Suppressor macrophage (primary cell): ENCODE measurements at places on chromosomes 3 and 15.

DNA sequence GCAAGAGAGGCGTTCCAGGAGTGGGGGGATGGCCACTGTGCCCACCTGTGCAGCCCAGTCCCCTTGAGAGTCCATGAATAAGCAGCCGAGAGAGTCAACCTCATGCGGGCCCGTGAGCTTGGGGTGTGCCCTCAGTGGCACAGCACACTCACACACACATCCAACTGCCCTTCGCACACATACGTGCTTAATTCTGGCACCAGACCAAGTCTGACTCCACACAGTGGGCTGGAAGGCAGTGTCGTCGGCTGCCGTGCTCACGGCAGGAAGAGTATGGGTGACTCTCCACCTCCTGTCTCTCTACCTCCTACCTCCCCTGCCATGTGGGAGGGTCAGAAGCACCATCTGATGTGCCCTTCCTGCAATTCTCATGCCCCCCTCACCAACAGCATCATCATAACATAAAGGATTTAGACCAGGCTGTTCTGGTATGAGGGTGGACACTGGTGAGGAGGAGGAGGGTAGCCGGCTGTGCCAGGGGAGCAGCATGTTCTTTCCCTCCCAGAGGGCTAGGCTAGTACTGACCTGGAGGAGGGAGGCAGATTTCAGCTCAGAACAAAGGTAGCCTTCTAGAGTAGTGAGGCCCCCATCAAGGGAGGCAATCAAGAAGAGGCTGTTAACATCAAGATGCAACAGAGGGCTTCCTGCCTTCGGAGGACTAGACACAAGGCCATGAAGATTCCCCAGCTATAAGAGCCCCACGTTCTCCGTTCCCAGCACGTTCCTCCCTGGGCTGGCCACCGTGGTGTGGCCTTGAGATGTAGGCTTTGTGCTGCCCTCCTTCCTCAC, 5.3 kb upstream of the STRA6 start:
- no peak for DNase-seq

DNA sequence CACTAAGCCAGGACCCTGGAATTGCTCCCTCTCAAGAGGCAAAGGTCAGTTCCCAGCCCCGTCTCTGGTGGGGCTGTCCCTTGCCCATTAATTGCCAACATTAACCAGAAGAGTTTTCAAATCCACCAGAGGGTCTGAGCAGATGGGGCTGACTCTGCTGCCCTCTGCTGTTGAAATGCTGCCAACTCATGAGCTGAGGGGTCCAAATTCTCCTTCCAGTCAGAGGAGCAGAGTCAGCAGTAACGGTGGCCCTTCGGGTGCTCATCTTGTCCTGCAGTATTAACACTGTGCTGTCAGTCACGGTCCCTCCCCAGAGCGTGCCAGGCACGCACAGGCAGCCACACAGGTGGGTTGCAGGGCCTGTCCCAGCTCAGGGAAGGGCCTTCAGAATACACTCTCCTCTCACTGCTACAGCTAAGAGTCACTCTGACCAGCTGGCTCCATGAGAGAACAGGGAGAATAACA, 10.7 kb upstream of the SPTBN5 start:
- peak; percentile 54 for DNase-seq

DNA sequence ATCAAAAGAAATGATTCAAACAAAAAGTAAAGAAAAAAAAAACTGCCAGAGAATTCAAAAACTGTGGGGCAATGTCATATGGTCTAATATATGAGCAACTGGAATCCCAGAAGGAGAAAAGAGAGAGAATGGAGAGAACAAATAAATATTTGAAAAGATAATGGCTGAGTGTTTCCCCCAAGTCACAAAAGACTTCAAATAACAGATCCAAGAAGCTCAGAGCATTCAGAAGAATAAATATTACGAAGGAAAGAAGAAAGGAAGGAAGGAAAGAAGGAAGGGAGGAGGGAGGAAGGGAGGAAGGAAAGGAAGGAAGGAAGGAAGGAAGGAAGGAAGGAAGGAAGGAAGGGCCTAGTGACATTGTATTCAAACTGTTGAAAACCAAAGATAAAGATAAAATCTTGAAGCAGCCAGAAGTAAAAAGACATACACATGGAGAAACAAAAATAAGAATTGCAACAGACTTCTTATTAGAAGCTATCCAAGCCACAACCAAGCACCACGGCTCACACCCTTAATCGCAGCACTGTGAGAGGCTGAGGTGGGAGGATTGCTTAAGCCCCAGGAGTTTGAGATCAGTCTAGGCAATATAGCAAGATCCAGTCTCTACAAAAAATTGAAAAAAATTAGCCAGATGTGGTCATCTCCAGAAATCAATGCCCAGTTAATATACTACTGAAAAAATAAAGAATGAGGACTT, 118.9 kb upstream of the IGSF10 start:
- peak; percentile 10 for DNase-seq

- DNase-seq, result no peak
Measured at GRCh38 chr3:103629391-103629790, 1194.6 kb downstream of the ZPLD1 start.

DNA sequence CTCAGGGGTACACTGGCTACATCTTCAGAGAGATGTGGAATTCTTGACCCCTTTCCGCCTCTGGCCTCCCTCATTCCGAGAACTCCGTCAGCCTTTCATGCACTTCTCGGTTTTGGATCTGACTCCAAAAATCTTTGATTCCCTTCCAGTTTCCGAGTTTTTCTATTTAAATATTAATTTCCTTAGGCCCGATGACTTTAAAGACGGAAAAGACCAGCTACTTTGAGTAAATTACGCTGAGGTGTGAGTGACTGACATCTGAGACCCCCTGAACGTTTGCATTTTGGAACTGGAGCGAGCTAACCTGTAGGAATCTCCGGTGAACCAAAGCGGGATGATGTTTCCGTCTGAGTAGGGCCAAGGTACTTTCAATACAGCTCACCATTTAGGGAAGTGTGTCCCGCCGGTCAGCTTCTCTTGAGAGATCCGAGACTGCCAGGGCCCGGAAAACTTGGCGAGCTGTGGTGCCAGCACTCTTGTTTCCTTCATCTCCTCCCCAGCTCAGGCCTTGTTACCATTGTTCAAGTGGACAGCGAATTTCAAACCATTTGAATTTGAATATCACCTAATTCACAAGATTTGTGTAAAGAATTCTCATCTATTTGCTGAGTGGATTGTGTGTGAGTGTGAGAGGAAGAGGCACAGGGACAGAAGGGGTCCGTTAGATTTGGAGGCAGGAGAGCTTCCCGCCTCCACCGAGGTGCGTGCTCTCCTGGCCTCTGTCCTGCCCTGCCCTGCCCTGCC, 5.4 kb downstream of the SOX14 start:
- no peak for DNase-seq

GRCh38 chr3:141426404-141427034, 58.2 kb downstream of the ZBTB38 start:
- peak; percentile 90 for DNase-seq

DNA sequence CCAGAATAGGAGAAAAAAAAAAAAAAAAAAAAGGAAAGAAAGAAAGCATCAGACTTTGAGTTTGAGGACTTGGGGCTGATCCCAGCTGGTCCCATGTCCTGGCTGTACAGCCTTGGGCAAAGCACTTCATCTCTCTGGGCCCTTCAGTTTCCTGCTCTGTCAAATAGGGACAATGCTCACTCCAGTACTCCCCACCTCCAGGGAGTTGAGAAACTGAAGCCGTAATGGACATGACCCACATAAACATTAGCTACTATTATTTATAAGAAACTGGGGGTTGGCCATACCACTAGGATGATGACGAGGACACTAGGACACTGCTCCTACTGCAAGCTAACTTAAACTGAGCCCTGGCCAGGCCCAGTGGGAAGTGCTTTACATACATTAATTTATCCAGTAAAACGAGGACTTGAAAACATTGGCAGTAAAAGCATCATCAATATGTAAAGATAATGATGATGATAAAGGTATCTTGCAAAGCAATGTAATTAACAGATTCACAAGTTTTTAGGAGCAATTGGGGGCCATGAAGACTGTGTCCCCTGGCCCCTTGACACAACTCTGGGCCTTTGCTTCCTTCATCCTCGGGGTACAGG, 22.9 kb upstream of the SMAD6 start:
- no peak for DNase-seq

- DNase-seq, result peak; percentile 61
Measured at GRCh38 chr15:57283774-57284503, 92.4 kb upstream of the CGNL1 start.

DNA sequence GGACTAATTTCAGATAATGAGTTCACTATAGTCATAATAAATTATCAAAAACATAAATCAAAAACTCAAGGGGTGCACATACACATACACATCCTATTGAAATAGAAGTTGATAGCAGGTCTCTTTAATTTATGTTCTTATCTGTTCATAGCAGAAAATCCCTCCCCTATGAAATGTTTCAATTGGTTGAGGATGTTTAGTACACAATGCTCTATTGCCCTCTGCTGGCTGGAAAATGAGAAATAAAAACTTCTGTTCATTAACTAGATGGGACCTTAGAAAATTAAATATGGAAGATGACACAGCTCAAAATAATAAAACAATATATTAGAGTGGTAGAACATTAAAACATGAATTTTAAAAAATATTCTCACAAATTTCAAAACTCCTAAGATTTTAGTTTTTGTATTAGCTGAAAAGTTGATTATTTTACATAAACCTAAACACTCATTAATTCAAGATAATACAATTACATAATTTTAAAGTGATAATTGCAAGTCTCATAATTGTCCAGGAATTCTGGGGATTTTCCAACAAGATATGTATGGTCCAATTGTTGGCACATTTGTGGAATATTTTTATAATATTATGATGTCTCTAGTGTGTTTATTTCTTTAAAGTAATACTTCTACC, 735.0 kb downstream of the ROBO1 start:
- DNase-seq, result peak; percentile 49

- DNase-seq, result no peak
Measured at GRCh38 chr3:12807601-12808359, 11.3 kb downstream of the CAND2 start.

- DNase-seq, result no peak
Measured at GRCh38 chr15:60399931-60400330, 2.1 kb upstream of the ANXA2 start.

- no peak for DNase-seq
Measured at GRCh38 chr3:170496868-170497140, 78.1 kb downstream of the CLDN11 start.

DNA sequence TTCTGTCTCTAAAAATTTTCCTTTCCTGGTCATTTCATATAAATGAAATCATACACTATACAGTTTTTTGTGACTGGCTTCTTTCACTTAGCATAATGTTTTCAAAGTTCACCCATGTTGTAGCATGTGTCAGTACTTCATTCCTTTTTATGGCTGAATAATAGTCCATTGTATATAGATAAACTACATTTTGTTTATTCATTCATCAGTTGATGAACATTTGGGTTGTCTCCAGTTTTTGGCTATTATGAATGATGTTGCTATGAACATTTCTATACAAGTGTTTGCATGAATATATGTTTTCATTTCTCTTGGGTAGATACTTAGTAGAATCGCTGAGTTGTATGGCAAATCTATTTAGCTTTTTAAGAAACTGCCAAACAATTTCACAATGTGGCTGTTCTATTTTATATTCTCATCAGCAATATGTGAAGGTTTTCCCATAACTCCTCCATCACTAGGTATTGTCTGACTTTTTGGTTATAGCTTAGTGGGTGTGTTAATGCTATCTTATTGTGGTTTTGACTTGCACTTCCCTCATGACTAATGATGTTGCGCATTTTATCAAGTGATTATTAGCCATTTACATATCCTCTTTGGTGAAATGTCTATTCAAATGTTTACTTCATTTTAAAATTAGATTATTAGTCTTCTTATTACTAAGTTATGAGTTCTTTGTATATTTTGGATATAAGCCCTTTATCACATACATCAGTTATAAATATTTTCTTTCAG, 21.7 kb upstream of the AP4E1 start:
- peak; percentile 72 for DNase-seq

DNA sequence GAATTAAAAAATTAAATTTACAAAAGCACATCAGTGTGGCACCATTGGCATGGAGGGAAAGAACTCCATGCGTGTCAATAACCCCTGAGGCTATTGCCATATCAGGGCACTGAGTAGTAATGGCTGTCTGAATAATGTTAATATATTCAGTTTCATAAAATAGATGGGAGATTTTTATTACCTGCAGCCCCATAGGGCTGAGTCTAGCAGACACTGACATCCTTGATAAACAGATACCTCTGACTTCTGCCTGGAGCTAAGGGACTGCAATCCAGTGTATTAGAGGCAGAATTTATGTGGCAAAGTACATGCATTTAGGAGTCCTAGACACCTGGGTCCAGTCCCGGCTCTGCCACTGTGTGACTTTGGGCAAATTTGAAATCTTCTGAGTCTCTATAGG, 38.8 kb upstream of the SV2B start:
- no peak for DNase-seq

DNA sequence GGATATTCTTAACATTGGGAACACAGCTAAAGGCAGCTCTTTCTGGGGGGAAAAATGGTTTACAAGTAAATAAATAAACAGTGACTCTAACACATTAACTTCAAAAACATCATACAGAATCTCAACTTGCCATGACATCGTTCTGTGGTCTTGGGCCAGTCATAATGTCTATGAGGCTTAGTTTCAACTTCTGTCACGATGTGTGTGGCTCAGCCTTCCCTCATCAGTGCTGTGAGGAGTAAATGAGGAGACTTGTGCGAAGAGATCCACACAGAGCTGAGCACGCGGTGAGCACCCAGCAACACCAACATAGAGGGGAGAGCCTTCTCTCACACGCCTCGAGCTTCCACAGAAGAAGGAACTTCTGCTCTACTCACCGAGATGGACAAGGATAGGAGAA, 49.0 kb downstream of the DZIP1L start:
- no peak for DNase-seq

- no peak for DNase-seq
Measured at GRCh38 chr15:82051664-82052063, 5.8 kb upstream of the MEX3B start.

GRCh38 chr15:92653836-92654539, 1.6 kb downstream of the FAM174B start:
- no peak for DNase-seq

DNA sequence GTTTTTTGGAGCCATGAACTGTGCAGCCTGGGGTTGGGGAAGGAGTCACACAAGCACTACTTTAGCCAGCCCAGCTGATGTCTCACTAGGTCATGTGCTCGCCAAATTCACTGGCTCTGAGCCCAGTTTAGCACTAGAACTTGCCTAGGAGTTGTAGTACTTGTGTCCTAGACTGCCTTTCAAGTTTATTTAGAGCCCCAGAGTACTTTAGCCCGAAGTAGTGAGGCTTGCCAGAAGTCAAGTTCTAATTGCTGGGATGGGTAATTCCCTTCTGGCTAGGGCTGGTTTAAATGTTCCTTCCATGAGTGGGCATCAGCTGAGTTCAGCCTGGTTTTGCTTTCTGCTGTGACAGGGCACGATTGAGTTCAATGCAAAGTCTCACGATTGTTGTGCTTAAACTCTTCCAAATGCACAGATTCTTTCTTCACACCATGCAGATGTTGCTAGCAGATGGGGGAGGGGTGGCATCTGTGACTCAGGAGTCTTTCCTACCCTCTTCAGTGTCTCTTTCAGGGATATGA, 228.2 kb upstream of the ZPLD1 start:
- peak; percentile 44 for DNase-seq

DNA sequence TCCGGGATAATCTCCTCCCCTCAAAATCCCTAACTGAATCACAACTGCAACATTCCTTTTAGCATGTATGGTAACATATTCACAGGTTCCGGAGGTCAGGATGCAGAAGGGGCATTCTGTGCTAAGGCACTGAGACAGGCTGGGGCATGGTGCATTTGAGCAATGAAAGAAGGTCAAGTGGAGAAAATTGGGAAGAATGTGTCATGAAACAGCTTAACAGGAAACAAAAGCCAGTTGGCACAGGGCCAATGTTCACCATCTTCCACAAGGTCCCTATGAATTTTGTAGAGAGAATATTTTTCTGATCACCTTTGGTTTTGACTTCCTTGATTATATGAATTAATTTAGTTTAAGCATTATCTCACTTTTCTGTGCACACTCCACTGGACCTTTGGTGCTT, 587.7 kb upstream of the NR2F2 start:
- DNase-seq, result no peak
